ENCODE measurements at places on chromosomes 4 and X.

GRCh38 chr4:152106113-152106763 lies 345.4 kb upstream of the GATB start:
- DNase-seq = peak; percentile 10

- DNase-seq = peak; percentile 59
Measured at GRCh38 chrX:135740681-135741149, 27.3 kb downstream of the CT45A1 start.

- no peak for DNase-seq
Measured at GRCh38 chr4:11252149-11252548, 176.5 kb downstream of the HS3ST1 start.

- DNase-seq = no peak
Measured at GRCh38 chr4:153966641-153967040, 177.8 kb upstream of the SFRP2 start.

DNA sequence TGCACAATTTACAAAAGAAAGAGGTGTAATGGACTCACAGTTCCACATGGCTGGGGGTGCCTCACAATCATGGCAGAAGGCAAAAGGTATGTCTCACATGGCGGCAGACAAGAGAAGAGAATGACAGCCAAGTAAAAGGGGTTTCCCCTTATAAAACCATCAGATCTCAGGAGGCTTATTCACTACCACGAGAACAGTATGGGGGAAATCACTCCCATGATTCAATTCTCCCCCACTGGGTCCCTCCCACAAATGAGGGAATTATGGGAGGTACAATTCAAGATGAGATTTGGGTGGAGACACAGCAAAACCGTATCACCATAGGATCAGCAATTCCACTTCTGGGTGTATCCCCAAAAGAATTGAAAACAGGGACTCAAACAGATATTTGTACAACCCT lies 97.5 kb upstream of the STX18 start:
- DNase-seq = no peak

GRCh38 chr4:25351777-25352416 lies 25.2 kb upstream of the ANAPC4 start:
- no peak for DNase-seq

GRCh38 chr4:182144626-182145333 lies 98.4 kb upstream of the TENM3 start:
- DNase-seq = no peak

DNA sequence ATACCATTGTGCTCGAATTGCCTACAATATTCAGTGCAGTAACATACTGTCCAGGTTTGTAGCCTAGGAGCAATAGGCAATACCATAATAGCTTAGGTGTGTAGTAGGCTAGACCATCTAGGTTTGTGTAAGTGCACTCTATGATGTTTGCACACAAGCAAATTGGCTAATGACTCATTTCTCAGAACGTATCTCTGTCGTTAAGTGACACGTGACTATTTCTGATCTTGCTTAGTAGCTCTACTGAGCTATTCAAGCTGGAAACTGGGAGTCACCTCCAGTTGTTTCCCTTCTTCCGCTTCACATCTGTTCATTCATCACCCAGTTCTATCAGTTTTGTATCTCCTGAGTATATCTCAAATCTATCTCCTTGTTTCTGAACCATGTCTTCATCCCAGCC lies 86.1 kb downstream of the HNRNPD start:
- no peak for DNase-seq

GRCh38 chrX:105477351-105477750 lies 256.9 kb upstream of the TEX13A start:
- DNase-seq = no peak

- peak; percentile 51 for DNase-seq
Measured at GRCh38 chrX:33741807-33742206, 390.3 kb downstream of the FAM47A start.

DNA sequence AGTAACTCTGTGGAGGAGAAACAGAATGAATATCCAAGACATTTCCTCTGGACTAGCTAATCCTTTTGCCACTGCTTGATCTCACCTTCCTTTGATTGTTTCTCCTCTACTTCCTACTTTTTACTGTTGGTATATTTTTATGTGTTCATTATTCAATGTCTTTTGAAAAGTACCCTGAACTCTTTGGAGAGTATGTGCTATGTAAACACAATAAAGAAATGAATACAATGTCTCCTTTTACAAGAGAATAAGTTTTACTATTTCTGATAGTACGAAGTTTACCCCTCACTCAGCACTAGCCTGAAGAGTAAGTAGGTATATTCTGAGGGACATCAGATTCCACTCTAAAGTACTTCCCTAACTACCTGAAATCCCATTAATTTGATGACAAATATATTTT lies 19.9 kb downstream of the CLDN2 start:
- DNase-seq = no peak

DNA sequence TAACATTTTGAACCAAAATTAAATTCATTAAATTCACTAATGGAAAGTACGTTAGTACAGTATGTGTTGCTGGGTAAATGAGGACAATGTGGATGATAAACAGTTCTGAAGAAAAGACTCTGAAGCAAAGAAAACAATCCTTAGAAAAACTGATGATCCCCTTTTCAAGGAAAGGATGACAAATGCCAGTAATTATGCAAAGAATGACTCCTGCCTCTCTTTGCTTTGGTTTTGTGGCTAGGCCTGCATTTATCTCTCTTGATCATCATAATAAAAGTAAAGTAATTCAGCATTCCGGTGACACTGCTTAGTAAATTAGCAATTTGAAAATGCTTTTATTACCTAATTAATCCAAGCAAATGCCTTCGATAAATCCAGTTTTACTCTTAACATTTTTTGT lies 652.2 kb upstream of the DIPK2B start:
- no peak for DNase-seq

GRCh38 chrX:123906557-123907316 lies 46.9 kb downstream of the XIAP start:
- DNase-seq = no peak

DNA sequence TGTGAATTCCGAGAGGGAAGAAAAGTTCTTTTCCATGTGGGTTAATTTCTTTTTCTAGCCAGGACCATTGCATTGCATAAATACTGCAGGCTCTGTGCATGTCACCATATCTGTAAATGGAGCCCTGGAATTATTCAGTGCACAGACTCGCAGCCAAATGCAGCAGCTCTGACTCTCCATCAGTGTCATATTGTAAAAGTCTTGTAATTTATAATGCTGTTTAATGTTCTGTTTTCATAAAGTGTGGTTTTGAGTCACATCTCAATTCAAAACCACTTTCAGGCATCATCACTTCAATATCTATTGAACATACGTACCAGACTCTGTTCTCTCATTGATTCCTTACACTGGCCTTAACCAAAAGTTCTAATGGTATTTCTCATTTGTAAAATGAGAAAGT lies 193.9 kb upstream of the RPL34 start:
- no peak for DNase-seq

DNA sequence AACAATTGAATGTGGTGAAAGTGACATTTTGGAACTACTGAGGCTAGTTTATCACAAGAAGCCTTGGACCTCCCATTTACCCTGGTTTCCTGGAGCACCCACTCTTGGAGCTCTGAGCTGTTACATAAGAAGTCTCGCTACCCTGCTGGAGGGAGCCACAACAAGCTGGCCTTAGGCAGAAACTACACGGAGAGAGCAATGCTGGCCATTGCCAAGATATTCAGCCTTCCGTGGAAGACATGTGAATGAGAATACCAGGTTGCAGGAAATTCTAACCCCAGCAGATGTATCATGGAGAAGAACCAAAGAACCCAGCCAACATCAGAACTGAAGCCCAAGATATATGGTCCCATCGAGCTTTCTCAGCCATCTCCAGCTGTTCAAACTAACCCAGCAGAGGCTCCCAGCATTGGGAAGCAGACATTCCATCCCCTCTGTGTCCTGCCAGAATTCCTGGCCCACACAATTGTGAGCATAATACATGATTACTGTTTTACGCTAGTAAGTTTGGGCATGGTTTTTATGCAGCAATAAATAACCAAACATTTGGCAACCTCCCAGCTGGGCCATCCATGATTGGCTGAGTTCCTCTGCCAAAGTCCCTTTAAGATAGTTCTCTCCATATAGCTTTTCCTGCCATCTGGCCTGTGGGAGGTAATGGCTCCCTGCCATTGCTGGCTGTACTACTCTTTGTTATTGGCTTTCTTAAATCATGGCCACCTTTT lies 17.9 kb upstream of the PDE5A start:
- no peak for DNase-seq

DNA sequence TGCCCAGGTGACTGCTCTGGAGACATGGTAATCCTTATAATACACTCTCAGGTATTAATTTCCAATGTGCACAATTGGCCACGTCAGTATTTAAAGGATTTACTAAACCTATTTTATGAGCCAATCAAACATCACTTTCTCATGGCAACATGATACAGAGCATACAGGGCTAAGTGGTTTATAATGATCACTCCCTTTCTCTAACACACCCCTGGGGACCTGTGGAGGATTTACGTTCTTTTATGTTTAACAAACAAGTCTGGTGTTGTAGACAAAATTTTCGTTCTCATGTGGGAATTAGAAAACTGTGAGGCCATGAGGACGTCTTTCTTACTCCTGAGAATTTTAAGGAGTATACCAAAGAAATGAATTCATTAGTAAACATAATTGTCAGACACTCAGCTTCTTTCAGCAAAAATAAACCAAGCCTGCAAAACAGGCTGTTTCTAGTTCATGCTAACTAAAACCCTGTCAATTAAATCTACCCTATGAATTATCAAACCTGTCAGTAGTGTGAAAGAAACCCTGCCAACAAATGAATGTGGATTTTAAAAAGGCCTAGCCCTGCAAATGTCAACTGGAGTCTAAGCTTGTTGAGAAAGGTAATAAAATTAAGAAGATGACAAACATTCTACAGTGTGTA lies 155.8 kb downstream of the PDGFC start:
- DNase-seq = no peak

DNA sequence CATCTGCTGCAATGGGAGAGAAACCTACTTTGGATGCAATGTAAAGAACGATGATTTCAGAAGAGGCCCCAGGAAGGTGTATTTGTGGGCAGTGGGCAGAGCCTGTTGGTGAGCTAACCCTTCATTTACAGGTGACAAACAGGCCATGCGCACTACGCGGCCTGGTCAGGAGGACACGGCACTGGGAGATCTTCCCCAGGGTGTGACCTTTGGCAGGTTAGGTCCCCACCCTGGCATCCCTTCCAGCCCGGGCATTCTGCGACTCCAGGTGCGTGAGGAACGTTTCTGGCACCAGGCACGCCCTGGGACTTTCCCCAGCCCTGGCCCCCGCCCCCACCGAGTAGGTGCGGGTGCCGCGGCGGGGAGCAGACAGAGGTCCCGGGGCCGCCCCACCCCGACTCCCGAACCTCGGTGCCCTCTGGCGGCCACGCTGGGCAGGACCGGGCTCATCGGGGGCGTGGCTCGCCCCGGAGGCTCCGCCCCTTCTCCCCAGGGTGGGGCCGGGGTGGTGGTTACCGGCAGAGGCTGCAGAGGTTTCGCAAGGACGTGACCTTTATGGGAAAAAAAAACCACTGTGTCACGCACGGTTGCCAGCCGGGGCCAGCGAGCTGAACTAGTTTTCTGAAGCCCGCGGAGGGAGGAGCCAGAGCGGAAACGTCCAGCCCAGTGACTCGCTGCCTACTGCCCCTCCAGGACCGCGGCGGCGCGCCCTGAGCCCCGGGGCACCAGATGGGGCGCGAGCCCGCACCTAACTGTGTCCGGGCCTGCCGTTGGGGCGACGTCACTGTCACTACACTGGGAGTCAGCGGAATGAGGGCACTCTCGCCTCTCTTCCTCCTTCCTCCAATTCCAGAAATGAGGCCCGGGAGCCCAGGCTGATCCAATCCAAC lies 5.0 kb upstream of the NYX start:
- DNase-seq = peak; percentile 94

DNA sequence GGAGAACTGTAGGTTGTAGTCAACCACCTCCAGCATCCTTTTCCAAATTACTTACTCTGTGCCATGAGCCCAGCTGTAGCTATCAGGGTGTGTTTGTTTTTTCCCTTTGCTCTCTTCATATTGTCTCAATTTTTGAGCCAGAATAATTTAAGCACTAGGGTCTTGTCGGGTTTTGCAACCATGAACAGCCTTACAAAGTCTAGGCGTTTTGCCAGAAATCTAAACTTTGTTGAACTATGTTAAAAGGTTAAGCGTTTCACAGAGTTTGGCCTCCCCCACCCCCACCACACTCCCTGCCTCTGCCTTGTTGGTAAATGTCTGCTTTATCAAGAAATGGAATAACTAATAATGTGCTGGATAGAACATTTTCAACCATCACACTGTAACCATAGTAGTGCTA lies 190.6 kb upstream of the TTC29 start:
- peak; percentile 49 for DNase-seq

DNA sequence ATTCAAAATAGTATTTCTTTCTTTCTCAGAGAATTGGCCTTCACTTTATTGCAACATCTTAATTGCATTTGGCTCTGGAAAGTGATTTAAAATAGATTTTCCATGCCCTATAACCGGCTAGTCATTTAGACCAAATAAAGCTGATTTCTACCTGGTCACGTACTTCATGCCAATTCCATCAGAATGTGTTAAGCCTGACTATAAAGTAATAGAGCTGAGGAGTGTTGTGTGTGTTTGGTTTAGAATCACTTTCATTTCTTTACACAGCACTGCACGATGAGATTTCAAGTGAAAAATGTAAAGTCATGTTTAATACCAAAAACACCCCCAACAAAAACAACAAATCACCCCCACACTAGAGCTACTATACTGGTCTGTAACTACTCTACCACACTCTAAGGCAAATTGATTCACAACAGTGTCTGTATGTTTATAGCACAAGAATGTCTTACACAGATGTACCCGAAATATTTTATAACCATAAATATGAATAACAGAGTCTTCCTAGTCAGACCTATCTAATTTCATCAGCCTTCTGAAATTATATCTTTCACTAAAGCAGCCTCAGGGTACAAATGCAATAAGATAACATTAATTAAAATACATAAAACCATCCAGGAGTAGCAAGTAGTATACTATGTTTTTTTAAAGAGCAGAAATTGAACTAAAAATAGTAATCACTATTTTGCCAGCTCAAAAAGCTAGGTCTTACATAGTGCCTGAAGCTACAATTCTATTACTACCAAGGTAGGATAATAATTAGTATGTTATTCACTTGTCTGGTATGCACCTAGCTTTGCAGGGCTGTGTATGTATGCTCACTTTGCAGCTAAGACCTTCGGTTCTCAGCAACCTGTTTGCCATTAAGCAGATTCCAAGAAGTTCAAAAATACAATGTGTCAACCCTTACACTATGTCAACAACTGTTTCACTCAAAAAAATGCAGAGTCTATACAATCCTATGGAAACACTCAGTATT lies 28.4 kb downstream of the APBB2 start:
- DNase-seq = no peak

- DNase-seq = no peak
Measured at GRCh38 chr4:15149234-15149838, 147.1 kb downstream of the CPEB2 start.

All from RPMI8226 (cell line).